ENCODE measurements at places on chromosomes 16 and 17.

- DNase-seq, result peak; percentile 9
Measured at GRCh38 chr16:4200000-4200780, 41.7 kb downstream of the SRL start.

- DNase-seq, result no peak
Measured at GRCh38 chr16:19170043-19170655, 2.1 kb downstream of the SYT17 start.

DNA sequence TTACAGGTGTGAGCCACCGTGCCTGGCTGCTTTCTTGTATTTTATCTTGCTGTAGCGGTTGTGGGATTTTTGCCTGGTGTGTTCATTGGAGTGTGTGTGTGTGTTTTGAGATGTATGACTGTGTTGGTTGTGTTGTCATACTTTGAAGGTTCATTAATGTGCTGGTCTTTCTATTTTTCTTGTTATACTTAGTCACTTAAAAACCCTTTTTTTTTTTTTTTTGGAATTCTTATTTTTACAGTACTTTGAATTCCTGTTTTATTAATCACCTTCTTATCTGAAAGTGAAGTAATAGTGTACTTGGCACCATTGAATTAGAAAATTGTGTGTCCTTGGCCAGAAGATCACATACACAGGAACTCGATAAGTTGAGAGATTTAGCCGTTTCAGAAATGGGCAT is 30.2 kb downstream of the TENT4B start:
- DNase-seq, result no peak

- no peak for DNase-seq
Measured at GRCh38 chr16:79623062-79623461, 22.5 kb upstream of the MAF start.

DNA sequence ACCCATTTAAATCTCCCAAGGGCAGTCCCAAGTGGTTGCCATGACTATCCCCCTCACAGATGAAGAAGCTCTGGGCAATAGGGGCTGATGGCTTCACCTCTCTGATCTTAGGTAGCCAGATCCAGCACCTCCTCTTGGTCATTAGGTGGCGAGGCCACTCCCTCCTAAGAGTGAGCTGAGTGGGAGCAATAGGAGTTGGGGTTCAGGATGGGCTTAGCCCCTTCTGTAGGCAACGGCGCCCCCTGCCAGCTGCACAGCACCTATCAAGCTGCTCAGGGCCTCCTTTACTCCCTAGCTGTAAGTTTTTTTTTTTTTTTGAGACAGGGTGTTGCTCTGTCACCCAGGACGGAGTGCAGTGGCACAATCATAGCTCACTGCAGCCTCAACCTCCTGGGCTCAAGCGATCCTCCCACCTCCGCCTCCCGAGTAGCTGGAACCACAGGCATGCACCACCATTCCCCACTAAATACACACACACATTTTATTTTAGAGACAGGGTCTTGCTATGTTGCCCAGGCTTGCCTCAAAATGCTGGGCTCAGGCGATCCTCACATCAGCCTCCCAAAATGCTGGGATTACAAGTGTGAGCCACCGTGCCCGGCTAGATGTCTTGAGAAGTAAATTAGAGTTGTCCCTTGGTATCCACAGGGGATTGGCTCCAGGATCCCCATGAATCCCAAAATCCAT is 3.5 kb upstream of the RRAD start:
- peak; percentile 26 for DNase-seq

DNA sequence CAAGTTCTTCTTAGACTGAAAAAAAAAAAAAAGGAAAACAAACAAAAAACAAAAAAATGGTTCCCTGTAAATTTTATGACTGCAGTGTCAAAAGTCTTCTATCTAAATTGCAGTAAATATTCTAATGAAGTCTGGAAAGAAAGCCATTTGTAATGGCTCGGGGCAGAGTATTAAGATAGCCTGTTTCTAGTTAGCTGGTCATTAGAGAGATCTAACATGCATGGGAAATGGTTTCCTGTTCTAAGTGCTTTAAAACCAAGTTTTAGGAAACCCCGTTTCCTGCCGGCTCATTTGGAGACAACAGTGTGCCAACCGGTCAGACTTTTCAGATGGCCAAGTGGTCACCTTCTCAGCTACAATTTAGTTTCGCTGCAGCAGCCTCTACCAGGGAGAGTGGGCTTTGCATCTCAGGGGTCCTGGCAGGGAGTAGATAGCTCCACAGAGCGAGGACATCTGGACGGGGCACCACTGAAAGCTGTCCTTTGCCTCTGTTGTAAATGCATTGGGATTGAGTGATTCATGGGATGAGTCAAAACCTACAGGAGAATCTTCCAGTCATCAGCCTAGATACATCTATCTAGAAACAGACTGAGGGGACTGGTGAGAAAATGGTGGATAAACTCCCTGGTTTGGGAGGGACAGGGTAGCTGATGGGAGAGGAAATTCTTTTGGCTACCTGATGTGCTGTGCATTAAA is 473.2 kb upstream of the SALL1 start:
- no peak for DNase-seq

GRCh38 chr16:5861241-5861640 is 763.6 kb upstream of the EEF2KMT start:
- DNase-seq, result no peak

GRCh38 chr16:21084631-21085225 is 65.9 kb downstream of the DNAH3 start:
- DNase-seq, result no peak

DNA sequence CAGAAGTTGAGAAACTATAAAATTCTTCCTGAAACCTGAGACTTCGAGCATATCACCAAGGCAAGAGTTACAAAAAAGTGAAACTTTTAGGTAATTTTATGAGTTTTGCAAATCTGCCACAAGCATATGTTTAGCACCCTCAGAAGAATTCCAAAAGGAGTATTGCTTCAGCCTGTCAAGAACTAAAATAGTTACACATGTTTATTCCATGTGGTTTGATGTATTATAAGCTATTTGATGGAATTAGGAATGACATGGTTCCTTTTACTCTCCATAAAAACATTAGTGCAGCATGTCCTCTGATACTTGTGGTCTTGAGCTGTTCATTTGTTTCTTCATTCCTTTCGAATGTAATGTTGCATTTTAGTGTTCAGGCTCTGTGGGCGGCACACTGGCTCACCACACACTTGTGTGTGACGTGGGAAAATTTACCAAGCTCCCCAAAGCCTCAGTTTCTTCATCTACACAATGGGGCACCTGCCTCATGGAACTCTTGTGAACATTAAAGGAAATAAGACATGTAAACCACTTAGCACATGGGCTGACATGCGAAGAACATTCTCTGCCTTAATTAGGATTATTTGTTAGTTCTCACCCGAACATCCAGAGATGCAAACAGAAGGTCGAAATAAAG is 204.2 kb upstream of the FOXF1 start:
- no peak for DNase-seq

- DNase-seq, result no peak
Measured at GRCh38 chr17:63039342-63039741, 73.3 kb downstream of the TANC2 start.

DNA sequence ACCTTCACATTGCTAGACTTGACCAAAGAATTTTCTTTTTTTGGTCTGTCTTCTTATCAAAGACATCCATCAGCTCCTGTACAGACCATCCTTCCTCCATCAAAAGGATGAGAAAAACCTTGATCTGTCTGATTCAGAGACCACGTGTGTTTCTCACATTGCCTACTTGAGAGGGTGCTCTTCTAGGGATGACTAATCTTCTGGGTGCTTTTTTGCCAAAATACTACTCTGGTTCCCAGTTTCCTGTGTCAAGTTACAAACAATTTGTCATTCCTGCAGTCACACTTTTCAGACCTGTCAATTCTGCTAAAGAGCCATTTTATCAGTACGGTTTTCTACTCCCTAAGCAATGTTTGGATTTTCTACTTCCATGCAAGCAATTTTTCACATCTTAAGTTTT is 492.2 kb downstream of the CDH11 start:
- DNase-seq, result no peak

DNA sequence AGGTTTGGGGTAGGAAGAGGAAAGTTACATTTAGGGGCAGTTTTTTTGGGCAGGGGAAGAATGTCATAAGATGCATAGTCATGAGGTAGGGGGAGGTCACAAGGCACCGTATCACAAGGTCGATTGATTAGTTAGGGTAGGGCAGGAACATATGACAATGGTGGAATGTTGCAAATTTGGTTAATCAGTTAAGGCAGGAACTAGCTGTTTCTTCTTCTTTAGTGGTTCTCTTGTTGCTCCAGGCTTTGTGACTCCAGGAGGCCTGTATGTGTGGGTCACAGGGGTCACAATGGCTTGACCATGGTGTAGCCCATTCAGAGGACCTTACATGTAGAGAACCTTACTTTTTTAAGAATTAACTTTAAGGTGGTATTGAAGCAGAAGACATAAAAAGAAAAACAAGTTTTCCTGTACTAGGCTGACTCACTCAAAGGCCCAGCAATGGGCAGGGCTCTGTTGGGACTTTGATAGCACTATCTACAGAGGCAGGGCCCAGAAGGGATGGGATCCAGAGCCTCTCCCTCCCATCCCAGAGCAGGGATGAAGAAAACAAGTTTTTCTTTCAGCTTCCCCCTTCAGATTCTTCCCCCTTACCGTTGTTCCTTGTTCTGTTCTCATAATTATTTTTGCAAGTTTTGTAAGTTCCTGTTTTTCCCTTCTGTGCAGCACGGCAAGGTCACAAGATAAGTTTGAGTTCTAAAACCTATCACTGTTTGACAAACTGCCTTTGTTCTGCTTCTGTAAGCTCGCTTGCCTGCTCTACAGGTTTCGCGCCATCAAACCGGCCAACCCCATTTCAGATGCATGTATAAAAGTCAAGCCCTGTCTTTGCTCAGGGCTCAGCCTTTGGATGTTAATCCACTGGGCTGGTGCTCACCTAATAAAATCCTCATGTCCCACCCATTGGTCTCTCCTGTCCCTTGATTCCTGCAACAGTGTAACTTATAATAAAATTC is 45.8 kb upstream of the ATF7IP2 start:
- DNase-seq, result no peak

GRCh38 chr17:40417258-40417608 is 463 bp downstream of the TOP2A start:
- DNase-seq, result no peak

DNA sequence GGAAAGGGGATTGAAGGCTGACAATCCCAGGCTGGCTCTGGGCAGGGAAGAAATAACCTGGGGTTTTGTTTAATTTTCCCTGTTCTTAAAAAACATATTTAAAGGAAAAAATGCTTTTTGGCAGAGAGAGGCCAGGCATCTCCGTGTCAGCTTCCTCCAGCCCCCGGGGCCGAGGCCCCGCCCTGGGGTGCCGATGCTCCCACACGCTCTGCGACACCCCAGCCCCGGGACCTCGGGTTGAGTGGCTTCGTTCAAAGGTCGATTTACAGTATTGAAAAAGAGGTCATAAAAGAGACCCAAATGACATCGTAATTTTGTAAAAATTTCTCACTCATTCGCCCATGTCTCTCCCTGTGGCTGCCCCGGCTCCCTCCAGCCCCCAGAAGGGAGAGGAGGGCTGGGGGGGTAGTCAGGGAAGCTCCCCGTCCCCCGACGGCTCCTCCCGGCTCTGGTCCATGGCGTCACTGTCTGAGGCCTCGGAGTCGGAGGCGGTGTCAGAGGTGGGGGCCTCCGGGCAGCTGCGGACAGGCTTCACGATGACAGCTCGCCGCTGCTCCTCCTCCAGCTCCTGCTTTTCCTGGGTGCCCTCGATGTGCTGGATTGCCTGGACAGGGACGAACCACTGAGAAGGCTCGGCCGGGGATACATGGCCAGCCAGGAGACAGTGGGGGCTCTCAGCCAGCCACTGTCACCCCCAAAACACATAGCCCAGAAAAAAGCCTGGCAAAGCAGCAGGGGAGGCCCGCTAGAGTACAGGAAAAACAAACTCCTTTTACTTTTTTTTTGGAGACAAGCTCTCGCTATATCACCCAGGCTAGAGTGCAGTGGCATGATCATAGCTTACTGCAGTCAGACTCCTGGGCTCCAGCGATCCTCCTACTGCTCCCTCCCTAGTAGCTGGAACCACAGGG is 14.9 kb downstream of the TFAP4 start:
- no peak for DNase-seq

DNA sequence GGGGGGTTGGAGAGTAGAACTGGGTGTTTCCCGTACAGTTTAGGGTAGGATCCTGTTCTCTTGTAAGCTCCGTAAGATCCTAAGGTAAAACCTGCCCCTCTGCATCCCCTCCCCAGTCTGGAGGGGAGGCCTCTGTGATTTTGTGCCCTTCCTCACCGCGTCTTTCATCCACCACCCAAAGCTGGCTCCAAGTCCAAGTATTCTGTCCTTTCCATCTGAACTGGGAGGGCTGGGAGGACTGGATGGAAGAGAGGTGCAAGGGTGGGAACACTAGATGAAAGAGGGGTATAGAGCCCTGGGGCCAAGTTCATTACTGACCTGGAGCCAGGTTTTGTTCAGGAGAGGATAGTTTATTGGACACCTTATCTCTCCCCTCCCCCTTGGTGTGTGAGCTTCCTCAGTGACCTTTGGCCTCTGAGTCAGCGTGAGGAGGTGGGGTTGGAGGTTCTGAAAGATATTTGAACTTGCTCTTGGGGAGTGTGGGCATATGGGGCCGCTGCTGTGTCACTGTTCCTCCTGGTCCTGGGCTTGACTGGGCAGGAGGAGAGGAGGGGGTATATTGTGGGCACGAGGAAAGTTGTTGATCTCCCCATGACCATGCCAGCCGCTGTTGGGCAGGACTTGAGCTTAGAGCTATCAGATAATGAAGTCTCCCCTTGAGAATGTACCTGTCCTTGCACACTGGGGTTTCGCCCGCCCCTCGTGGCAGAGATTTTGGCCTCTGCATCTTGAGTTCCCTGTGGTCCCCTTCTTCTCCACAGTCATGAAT is 1.6 kb downstream of the LASP1 start:
- DNase-seq, result peak; percentile 79

GRCh38 chr16:27543801-27544200 is 5.9 kb downstream of the GTF3C1 start:
- no peak for DNase-seq

GRCh38 chr16:23342083-23342640 is 40.1 kb downstream of the SCNN1B start:
- no peak for DNase-seq

DNA sequence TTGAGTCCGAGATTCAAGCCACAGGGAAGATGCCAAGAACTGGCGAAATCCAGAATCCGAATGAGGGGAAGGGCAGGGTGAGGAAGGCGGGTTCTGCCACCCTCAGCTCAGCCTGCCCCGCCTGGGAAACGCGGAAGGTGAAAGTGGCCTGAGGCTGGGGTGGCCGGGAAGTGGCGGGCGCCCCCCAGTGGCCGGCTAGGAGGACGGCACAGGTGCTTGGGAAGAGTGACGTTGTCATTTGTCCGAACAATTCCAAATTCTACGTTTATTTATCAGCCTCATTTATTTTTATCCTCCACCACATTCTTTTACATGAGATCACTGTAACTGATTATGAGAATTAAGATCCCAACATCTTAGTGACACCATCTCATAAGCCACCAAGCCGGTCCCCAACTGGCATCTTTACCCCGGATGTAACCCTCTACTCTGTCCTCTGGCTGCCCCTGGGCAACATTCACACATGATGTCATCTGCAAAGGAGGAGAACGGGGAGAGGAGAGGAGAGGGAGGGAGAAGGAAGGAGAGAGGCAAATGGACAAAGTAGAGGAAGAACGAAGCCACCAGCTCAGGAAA is 21.3 kb downstream of the SRCIN1 start:
- DNase-seq, result peak; percentile 48

- no peak for DNase-seq
Measured at GRCh38 chr17:67605256-67605912, 112.4 kb upstream of the NOL11 start.

All from activated CD4-positive, alpha-beta T cell treated with anti-CD3 and anti-CD28 coated beads, Interleukin-2, amount 50 U/mL, for 4 hours (primary cell).